ENCODE measurements at places on chromosomes 3 and 15.

DNA sequence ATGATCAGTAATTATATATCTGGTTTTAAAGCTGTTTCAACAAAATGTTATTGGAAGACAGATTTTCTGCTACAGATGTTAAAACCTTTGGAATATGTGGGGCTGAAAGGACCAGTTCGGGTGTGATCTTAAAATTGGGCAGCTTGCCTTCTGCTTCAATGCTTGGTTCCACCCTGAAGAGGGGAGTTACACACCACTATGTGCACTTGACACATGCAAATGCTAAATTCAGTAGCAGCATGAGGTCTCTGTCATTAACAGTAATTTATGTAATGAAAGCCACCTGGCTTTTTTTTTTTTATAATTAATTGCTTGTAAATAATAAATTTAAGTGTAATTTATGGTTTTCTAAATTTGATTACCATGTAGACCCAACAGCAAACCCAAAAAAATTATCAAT, 24.6 kb downstream of the CDIN1 start:
- DNase-seq: no peak

DNA sequence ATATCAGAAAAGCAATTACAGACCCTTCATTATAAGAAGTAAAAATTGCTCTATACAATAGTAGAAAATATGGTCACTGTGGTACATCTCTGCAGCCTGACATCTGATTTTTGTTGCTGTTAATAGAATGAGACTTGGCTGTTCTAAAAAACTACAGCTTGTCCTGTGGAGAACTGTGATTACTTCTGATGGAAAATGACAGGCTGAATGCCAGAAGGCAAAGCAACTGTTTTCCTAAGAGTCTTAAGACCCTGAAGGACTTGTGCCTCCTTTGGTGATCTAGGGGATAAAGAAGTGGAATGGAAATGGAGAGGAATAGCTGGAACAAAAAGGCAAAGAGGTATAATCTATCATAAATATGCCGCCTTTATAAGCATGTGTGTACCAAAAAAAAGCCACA, 314.8 kb downstream of the BCHE start:
- DNase-seq: no peak

DNA sequence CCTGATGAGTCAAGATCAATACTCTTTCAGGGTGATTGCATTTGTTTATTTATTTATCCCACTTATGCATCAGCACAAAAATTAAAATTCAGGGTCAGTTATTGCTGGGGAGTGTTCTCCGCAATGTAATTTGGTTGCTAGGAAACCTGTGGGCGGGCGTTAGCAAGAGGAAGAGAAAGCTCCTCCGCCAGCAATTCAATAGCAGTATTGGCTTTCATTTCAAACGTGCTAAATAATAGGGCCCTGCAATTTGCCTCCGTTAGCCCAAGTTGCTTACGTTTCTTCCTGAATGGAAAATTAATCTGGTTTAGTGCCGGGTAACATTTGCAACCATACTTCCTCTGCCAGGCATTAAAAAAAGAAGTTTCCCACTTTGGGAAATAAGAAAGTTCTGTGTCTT, 35.5 kb upstream of the PLCL2 start:
- no peak for DNase-seq

DNA sequence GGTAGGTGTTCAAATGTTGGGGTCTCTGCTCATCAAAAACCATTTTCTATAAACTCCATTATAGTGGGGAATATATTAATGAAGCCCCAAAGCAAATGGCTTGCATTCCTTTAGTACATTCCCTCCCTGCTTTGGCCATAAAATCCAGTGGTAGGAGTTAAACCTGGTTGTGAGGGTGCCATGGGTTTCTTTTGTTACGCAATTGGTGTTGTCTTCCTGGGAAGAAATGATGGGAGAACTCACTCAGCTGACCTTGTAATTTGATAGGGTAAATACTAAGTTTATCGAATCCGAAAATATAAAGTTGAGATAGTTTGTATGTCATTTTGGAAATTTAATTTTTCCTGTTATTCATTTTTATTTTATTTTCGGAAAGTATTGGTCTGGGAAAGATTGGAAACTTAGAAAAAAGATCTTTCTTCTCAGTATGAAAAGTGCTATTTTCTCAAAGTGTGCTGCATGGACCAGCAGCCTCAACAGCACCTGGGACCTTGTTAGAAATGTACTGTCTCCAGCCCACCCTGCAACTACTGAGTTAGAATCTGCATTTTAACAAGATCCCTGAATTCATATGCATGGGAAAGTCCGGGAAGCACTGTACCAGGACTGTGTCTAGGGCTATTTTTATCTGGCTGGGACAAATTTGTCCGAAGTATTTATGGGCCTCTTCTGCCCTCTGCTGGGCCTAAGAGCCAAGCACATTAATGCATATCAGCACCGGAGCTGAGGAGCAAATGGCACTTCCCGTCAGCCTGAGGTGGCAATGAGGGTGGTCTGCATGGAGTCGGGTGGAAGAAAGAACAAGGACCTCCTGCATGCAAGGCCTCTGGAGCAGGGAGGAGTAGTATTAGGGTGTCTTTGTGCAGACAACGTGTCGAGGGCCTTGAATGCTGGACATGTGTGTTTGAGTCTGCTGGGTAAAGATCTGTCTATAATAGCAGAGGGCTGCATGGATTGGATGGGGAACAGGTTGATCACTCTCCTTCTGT, 54.7 kb downstream of the FAM81A start:
- peak; percentile 68 for DNase-seq

DNA sequence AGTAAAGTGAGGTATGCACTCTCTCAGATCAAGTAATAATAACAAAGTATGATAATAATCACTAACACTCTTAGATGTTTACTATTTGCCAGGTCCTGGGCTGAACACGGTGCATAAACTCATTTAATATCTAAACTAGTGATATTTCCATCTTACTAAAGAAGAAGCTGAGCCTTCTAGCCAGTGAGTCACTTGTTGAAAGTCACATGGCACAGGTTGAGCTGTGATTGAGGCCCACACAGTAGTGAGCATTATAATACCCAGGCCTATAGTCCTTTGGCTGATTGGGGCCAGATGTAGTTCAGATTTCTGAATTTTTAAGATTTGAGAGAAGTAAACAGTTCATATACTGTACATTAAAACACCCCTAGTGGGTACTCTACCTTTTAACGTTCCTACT, 93.2 kb upstream of the CCDC80 start:
- no peak for DNase-seq
